RWPE2 (cell line): ENCODE measurements at places on chromosomes 1 and 21.
A peak's percentile ranks its signal among the peaks of the same experiment; 100 is the strongest.

DNA sequence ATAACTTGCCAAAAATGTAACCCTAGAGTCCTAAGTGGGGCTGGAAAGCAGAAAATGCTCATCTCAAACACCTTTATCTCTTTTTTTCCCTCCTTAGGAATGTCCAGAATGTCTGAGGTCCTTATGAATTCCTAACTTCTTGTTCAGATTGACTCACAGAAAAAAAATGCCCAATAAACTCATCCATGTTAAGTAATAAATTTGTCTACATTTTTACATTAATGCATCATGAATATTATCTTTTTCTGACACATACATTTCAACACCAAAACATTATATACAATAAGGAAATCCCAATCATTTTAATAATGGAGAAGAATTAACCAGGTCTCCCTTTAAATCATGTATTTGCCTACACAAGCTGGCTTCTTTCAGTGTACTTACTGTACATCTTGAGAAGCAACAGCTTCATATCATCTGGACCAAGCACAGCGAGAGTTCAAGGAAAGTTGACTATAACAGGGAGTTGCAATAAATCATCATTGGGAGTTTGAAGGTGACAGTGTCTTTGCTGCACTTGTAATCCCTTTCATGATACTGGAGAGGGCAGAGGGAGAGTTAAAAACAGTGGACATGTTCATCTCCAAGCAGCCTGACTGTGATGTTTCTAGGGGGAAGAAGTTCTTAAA is 565.2 kb downstream of the LTN1 start:
- peak overlapping the region; percentile 84 for H3K27ac ChIP-seq
- no peaks in the 10 kb centered on the region for H3K36me3 ChIP-seq
- H3K4me1 ChIP-seq, result peaks cover 14% of the 10 kb centered on the region
- no peak overlapping the region for H3K4me3 ChIP-seq

- H3K4me3 ChIP-seq, result no peak overlapping the region
- H3K36me3 ChIP-seq, result no peaks in the 10 kb centered on the region
- H3K4me1 ChIP-seq, result no peaks in the 10 kb centered on the region
- H3K27ac ChIP-seq, result no peak overlapping the region
These were observed 230.7 kb downstream of the RPS6KC1 start for GRCh38 chr1:213281640-213282301.

GRCh38 chr1:155226910-155227260 is 18.4 kb downstream of the MTX1 start:
- peaks cover 19% of the 10 kb centered on the region for H3K4me1 ChIP-seq
- H3K27me3 ChIP-seq, result no peaks in the 10 kb centered on the region
- H3K36me3 ChIP-seq, result no peaks in the 10 kb centered on the region; the same call in 1 of the 2 replicates
- DNase-seq, result no peak
- H3K27ac ChIP-seq, result peak overlapping the region; percentile 73
- H3K4me3 ChIP-seq, result peak overlapping the region; percentile 45

- peak within 1 kb of the TSS; percentile 20 for H3K4me3 ChIP-seq
- no peaks in the 10 kb centered on the region for H3K4me1 ChIP-seq
- H3K36me3 ChIP-seq, result no peaks in the 10 kb centered on the region
These were observed at the start of gene GBP4 for GRCh38 chr1:89198491-89199072. TSS of gene GBP4 (minus strand) at chr1:89198942. CDS start at chr1:89198834, 108 bp downstream.

DNA sequence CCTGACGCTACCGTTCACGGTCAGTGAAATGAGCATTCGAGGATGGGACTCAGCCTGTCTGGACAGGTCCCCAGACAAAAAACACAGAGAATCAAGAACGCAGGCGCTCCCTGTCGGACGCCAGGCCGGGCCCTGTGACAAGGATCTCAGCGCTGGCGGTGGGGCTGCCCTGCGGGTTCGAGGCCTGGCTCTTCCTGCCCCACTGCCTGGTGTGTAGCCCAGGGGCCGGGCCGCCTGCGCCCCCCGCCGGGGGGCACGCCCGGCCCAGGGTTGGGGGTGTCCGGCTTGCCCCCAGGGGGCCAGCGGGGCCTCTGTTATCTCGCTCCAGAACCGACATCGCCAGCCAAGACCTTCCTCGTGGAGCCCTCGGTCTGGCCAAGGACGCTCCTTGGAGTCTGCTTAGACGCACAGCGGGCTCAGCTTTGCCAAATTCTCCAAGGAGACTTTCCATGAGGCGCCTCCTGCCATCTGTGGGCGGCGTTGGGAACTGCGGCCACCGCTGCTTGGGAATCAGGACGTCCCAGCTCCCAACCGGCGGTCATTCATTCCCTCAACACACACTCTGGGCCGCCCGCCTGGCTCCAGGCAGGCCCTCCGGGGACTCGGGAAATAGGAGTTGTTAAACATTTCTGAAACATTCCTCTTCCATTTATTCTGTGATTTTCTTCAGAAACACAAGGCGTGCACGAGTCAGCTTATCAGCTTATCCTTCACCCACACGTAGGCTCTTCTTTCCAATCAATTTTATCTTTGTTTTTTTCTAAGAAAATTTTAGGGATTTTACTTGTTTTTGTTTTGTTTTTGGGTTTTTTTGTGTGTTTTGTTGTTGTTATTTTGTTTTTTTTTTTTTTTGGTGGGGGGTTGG is 11.3 kb upstream of the RIPK4 start:
- peak overlapping the region; percentile 34 for H3K27ac ChIP-seq
- peaks cover 20% of the 10 kb centered on the region for H3K4me1 ChIP-seq
- H3K36me3 ChIP-seq, result no peaks in the 10 kb centered on the region

DNA sequence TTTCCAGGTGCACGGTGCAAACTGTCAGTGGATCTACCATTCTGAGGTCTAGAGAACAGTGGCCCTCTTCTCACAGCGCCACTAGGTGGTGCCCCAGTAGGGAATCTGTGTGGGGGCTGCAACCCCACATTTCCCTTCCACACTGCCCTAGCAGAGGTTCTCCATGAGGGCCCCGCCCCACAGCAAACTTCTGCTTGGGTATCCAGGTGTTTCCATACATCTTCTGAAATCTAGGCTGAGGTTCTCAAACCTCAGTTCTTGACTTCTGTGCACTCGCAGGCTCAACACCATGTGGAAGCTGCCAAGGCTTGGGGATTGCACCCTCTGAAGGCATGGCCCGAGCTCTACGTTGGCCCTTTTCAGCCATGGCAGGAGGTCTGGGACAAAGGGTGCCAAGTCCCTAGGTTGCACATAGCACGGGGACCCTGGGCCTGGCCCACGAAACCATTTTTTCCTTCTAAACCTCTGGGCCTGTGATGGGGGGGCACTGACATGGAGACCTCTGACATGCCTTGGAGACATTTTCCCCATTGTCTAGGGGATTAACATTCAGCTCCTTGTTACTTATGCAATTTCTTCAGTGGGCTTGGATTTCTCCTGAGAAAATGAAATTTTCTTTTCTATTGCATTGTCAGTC is 10.0 kb downstream of the HS2ST1 start:
- H3K36me3 ChIP-seq, result no peaks in the 10 kb centered on the region
- H3K4me1 ChIP-seq, result peaks cover 13% of the 10 kb centered on the region
- no peak overlapping the region for H3K4me3 ChIP-seq
- no peaks in the 10 kb centered on the region for H3K27me3 ChIP-seq

- DNase-seq, result no peak
- H3K36me3 ChIP-seq, result no peaks in the 10 kb centered on the region
- H3K27me3 ChIP-seq, result no peaks in the 10 kb centered on the region
- H3K4me1 ChIP-seq, result peaks cover 8% of the 10 kb centered on the region
- no peak overlapping the region for H3K4me3 ChIP-seq
These were observed 151.0 kb downstream of the CDC7 start for GRCh38 chr1:91651661-91652071.

- peaks cover 19% of the 10 kb centered on the region for H3K36me3 ChIP-seq
These were observed 18.8 kb downstream of the GATAD2B start for GRCh38 chr1:153903841-153904455.

GRCh38 chr1:159977364-159978106 is 23.5 kb upstream of the SLAMF9 start:
- no peak overlapping the region for H3K27ac ChIP-seq
- no peaks in the 10 kb centered on the region for H3K4me1 ChIP-seq
- no peak overlapping the region for H3K4me3 ChIP-seq
- no peaks in the 10 kb centered on the region for H3K27me3 ChIP-seq
- no peaks in the 10 kb centered on the region for H3K36me3 ChIP-seq

- no peak overlapping the region for H3K27ac ChIP-seq
- H3K4me3 ChIP-seq, result no peak overlapping the region
- no peaks in the 10 kb centered on the region for H3K36me3 ChIP-seq
- H3K4me1 ChIP-seq, result no peaks in the 10 kb centered on the region
These were observed 66.5 kb upstream of the RAVER2 start for GRCh38 chr1:64678366-64678765.

GRCh38 chr1:234603221-234604204 is 6.5 kb downstream of the IRF2BP2 start:
- H3K4me1 ChIP-seq, result peaks cover 45% of the 10 kb centered on the region
- DNase-seq, result no peak
- H3K4me3 ChIP-seq, result peak overlapping the region; percentile 63
- H3K27me3 ChIP-seq, result no peaks in the 10 kb centered on the region
- peak overlapping the region; percentile 98 for H3K27ac ChIP-seq
- peaks cover 68% of the 10 kb centered on the region for H3K36me3 ChIP-seq

DNA sequence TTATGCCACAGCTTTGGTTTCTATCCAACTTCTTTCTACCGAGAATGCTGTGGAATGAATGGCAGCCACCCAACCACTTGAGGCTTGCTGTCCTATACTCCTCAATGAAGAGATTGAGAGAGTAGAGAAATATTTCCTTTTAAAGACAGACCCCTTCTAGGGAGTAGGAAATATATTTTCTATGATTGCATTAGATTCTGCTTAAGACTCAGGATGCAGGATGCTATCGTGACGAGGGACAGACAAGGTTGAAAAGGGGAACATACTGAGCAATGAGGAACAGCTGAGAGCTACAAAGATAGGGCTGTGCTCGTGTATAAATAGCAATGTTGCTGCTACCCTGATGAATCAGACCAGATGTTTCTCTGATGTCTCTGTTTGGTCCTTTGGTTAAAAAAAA is 7.1 kb upstream of the RASAL2 start:
- H3K27ac ChIP-seq, result no peak overlapping the region
- DNase-seq, result no peak

DNA sequence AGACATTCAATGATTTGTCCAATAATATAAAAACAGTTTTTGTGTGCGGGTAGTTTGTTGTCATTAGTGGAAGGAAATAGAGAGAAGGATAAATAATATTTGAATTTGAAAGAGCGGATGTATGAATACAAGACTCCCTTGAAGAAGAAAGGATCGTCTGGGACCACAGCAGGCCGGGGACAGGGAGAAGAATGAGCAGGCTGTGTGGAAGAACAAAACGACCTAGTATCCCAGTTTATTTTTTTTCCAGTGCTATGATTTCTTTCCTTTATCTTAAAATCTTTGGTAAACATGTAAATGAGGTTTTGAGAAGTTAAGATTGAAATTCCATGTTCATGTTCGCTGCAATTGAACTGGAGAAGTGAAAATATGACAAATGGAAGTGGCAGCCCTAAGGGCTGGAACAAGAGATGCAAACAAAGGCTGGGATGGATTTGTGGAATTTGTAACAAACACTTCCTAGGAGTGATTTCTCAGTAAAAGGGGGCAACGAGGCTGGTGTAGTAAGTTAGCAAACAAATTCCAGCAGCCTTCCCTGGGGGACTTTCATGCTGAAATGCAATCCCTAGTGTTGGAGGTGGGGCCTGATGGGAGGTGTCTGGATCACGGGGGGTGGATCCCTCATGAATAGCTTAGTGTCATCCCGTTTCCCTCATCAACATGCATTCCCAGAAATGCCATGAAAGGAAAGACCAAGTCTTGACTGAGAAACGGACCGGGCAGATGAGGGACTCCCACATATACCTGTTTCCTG is 10.2 kb upstream of the IFI16 start:
- DNase-seq, result peak; percentile 71
- peak overlapping the region; percentile 84 for H3K27ac ChIP-seq
- H3K27me3 ChIP-seq, result no peaks in the 10 kb centered on the region
- H3K36me3 ChIP-seq, result no peaks in the 10 kb centered on the region

GRCh38 chr1:9850442-9851162 is 26.8 kb upstream of the CLSTN1 start:
- peaks cover 7% of the 10 kb centered on the region for H3K4me1 ChIP-seq
- peaks cover 23% of the 10 kb centered on the region for H3K36me3 ChIP-seq
- no peak overlapping the region for H3K4me3 ChIP-seq
- H3K27ac ChIP-seq, result no peak overlapping the region
- no peaks in the 10 kb centered on the region for H3K27me3 ChIP-seq

GRCh38 chr1:66313429-66313828 is 220.5 kb upstream of the SGIP1 start:
- H3K4me1 ChIP-seq, result no peaks in the 10 kb centered on the region
- no peak overlapping the region for H3K27ac ChIP-seq
- no peak for DNase-seq
- no peak overlapping the region for H3K4me3 ChIP-seq
- no peaks in the 10 kb centered on the region for H3K27me3 ChIP-seq
- H3K36me3 ChIP-seq, result no peaks in the 10 kb centered on the region

DNA sequence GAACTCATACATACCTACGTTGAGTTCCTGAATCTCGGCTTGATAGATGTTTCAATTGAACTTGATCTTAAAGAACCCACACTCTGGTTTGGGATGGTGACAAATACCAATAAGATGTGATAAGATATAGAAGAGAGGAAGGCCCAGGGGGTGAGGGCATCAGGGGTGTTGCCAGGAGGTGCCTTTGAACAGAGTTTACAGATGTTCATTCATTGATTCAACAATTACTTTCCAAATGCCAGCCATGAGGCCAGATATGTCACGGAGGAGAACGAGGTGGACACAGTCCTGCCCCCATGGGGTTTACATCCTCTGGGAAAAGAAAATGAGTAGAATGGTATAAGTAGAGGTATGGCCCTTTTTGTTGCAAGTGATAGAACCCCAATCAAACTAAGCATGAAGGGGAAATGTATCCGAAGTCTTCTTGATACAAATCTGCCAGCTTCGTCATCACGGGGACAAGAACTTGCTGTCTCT is 659 bp downstream of the LRRC71 start:
- H3K4me1 ChIP-seq, result no peaks in the 10 kb centered on the region
- no peak overlapping the region for H3K4me3 ChIP-seq
- H3K27me3 ChIP-seq, result peaks cover 43% of the 10 kb centered on the region
- DNase-seq, result no peak

GRCh38 chr1:210437111-210437510 is 108.4 kb downstream of the HHAT start:
- H3K27me3 ChIP-seq, result no peaks in the 10 kb centered on the region
- H3K36me3 ChIP-seq, result no peaks in the 10 kb centered on the region
- peaks cover 9% of the 10 kb centered on the region for H3K4me1 ChIP-seq

- peak; percentile 31 for DNase-seq
- no peaks in the 10 kb centered on the region for H3K36me3 ChIP-seq
- H3K4me1 ChIP-seq, result no peaks in the 10 kb centered on the region
- no peak overlapping the region for H3K27ac ChIP-seq
- H3K27me3 ChIP-seq, result peaks cover 50% of the 10 kb centered on the region
These were observed 30.1 kb upstream of the PCBP3 start for GRCh38 chr21:45613396-45613795.

DNA sequence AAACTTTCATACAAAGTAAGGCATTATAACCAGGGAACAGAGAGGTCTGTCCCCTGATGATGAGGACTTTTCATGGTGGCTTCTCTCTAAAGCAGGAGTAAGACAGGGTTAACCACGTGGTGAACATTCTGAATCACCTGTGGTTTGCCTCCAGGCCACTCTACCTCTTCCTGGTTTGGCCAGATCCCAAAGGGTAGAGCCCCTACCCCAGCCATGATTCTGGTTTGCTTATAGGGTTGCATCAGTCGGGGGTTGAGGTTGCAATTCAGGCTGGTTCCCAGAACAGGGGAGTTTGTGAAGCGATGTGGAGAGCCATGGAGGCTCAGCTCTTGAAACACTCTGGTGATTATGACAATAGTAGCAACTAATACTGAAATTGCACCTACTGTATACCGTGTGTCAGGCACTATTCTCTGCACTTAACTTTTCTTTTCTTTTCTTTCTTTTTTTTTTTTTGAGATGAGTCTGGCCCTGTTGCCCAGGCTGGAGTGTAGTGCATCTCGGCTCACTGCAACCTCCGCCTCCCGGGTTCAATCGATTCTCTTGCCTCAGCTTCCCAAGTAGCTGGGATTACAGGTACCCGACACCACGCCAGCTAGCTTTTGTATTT is 8.3 kb downstream of the CNR2 start:
- peaks cover 18% of the 10 kb centered on the region for H3K4me1 ChIP-seq
- no peak for DNase-seq
- H3K36me3 ChIP-seq, result no peaks in the 10 kb centered on the region
- H3K4me3 ChIP-seq, result no peak overlapping the region
